NCI-H774 (cell line): ENCODE measurements at places on chromosomes 12 and 14.

GRCh38 chr12:57868851-57869268 is 22.3 kb upstream of the CTDSP2 start:
- no peak for DNase-seq

- no peak for DNase-seq
Observed at GRCh38 chr14:102275866-102276265, 29.1 kb downstream of the MOK start.

GRCh38 chr12:104049278-104049902 is 597 bp downstream of the GLT8D2 start:
- no peak for DNase-seq

- no peak for DNase-seq
Observed at GRCh38 chr12:71958457-71958856, 19.8 kb downstream of the TPH2 start.

DNA sequence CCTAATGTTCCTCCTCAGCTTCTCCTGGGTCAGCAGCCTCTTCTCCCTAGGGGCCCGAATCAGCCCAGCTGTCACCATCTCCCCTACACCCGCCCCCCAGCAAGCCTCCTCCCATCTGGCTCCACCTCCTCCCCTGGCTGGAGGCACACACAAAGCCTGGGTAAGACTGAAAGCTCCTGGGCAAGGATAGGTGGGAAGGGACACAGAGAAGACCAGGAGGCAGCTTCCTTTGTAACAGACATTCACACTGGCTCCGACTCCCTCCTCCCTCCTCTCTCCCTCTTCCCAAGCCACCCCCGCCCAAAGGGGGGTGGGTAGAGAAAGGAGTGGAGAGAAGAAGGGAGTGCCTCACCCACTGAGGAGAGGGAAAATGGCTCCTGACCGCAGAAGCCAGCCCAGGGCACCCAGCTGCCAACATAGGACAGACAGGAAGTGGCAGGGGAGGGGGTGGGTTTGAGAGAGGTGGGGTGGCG is 4.0 kb downstream of the CHD4 start:
- DNase-seq = no peak

- no peak for DNase-seq
Observed at GRCh38 chr12:3277306-3277943, 200.2 kb downstream of the TSPAN9 start.

GRCh38 chr12:109069307-109070271 is 17.2 kb downstream of the USP30 start:
- DNase-seq = no peak

- no peak for DNase-seq
Observed at GRCh38 chr14:51661504-51661903, 9.8 kb downstream of the FRMD6 start.

DNA sequence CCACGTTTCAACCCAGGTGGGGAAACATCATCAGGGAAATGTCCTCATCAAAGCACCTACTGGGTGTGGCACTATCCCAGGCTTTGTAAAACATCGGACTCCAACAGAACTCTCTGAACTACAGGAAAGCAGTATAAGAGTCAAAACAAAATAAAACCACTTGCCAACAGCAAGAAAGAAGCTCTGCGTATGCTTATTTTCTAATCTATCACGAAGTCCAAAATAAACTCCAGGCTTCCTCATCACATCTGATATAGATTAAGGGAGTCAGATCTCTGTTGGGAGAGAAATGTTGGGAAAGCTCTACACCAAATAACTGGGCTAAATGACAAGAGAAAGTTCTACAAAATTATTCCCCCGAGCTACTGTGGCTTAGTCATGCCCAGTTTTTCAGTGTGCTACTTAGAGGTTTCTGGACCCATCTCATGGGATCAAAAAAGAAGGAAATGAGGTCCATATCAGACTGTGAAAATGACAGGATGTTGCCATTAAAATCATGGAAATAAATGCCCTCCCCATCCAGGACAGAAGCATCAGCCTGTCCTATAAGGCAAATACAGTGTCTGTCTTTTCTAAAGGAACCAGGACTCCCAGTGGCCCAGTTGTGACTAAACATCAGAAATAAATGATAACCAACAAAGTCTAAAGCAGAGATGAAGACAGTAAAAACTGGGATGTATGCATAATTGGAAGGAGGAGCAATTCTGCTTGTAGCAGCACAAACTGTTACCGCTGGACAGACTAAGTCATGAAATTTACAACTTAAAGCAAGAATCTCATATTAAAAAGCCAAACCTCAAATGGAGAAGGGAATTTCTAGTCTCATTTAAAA is 149.5 kb downstream of the STXBP6 start:
- no peak for DNase-seq

- DNase-seq = no peak
Observed at GRCh38 chr12:43038991-43039390, 449.4 kb upstream of the PRICKLE1 start.

GRCh38 chr12:51920046-51920445 is 12.7 kb downstream of the ACVRL1 start:
- DNase-seq = no peak

DNA sequence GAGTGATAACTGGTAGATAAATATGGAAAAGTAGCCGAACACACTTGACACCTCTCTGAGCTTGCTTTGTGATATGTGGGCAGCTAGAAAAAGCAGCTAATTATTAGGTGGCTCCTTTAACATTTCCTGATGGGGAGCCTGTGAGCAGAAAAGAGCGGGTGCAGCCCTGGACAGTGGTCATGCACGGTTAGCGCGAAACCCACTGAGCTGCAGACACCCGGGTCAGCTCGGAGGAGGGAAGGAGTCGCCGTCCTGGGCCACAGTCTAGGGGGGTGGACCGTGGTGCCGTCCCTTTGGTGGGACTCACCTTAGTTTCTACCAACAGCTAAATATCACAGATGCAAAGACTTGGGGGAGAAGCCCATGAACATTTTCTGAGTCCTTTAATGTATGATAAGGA is 6.6 kb downstream of the COA8 start:
- DNase-seq = no peak

DNA sequence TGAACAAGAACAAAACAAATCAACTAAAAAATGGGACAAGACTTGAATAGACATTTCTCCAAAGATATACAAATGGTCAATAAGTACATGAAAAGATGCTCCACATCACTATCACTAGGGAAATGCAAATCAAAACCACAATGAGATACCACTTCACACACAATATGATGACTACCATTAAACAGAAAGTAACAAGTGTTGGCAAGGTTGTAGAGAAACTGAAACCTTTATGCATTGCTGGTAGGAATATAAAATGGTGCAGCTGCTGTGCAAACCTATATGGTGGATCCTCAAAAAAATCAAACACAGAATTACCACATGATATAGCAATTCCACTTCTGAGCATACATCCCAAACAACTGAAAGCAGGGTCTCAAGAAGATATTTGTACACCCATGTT is 5.2 kb downstream of the SMAGP start:
- DNase-seq = no peak

DNA sequence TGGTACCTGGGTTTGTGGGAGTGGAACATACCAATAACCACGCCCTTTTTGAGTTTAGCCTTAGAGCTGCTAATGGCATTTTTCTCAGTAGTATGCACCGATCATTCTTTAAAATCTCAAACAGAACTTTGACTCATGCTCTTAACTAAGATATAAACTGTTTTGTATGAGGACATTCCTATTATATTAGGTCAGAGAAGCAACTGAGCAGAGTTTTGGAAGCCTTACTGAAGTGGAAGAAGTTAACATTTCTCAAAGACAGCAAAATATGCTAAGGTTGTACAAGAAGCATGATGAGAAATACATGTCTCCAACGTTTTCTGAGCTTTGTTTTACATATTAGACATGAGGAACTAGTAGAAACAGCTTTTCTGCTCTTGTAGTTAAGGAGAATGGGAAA is 819.2 kb downstream of the FSCB start:
- DNase-seq = no peak

- DNase-seq = peak; percentile 53
Observed at GRCh38 chr12:66453120-66453519, 150.8 kb downstream of the HELB start.

GRCh38 chr12:112191201-112191600 is 65.8 kb downstream of the TRAFD1 start:
- DNase-seq = no peak

DNA sequence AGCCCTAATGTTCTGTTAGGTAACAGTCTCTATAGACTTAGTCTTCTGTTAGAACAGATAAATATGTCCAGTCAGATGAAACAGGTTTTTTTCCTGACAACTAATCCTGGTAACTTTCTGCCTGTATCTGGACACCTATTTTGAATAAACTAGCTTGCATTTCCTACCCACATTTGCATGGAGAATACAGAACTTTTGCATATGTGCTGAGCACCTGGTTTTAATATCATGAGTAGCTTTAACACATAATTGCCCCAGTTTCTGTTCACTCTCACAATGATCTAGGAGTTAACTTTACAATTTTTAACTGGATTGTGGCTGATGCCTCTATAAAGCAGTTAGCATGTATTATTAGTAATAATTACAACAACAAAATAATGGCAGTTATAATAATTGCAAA is 111.7 kb downstream of the KTN1 start:
- DNase-seq = no peak

DNA sequence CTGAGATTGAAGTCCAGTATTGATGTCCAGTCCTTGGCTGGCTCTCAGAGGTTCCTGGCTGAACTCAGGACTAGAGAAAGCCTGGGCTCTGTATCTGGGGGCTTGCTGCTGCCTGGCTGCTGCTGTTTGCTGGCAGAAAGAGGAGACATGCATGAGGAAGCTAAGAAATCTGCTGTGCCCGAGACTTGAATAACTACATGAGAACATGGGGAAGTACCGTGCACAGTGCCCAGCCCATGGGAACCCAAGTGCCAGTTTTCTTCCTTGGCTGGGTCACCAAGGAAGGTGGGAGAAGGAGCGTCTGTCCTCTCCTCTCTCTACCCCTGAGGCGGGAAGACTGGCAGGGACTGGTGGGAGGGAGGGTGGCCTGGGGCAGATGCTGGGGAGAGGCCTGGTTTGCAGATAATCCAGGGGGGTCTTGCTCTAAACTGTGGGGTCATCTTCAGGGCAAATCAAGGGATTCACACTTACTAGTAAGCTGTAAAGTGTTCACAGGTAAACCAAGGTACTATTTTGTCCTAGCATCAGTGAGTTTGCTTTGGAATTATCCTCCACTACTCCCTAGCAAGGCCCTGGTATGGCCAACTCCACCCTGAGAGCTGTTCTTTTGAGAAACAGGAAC is 13.8 kb upstream of the ZFP36L1 start:
- no peak for DNase-seq

GRCh38 chr12:64560396-64561301 is 49.6 kb upstream of the RASSF3 start:
- no peak for DNase-seq

DNA sequence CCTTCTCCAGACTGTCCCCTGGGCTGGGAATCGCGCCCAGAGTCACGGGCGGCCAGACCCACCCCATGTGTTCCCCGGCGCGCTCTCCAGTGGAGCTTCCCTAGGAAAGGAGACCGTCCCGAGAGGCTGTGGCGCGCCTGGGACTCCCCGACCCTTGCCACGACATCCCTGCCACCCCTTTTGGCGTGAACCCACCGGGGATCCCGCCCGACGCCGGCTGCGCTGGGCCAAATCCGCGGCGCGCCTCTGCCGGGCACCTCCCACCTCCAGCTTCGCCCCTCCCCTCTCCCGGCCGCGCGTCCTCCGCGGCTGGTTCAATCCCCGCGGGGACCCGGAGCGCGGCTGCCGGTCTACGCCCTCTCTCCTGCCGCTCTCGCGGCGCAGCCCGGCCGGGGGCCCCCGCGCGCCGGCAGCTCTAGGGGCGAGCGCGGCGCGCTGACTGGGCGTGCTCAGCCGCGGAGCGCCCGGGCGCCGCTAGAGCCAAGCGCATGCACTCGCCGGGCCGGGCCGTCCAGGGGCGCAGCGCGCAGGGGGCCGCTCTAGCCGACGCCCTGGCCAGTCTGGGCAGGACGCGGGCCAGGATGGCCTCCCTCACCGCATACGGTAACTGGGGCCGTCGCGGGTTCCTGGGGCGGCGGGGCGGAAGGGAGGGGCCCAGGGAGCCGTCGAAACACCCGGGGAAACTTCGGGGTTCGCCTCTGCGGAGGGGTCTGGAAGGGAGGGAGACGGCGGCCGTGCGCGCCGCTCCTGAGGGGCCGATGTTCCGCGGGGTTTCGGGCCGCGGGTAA is 77.4 kb upstream of the ANO4 start:
- no peak for DNase-seq

- no peak for DNase-seq
Observed at GRCh38 chr12:50024805-50025186, 498 bp downstream of the RACGAP1 start.

DNA sequence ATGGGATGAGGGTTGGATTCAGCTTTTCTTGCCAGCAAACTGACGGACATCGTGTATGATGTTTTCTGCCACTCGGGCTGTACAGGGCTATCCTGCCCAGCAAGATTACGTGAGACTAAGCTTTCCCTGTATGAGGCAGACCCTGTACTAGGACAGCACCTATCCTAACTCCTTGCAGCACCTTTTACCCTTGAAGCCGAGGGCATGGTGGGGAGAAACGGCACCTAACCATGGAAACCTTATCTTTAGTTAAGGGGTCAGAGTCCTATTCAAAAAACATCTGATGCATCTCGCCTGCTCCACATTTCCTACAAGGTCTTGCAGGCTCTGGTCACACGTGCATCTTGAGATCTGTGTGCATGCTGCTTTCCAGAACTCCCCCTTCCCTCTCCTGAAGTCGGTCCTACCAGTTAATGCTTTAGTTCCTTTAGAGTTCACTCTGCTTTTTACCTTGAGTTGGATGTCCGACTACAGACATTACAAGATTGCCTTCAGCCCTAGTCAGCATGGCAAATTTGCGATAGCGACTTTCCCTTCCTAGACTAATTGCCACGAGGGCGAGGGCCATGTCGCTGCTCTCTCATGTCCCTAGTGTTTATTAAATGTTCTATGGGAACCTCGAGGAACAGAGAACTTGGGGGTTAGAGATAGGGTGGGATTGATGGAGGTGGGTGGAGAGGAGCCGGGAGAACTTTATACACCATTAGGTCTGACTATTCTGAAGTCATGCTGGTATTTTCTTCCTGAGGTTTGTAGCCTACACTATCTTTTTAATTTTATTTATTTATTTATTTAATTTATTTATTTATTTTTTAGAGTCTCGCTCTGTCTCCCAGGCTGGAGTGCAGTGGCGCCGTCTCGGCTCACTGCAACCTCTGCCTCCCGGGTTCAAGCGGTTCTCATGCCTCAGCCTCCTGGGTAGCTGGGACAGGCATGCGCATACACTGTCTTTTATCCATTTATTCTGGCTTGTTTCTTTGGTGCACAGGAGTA is 6.6 kb downstream of the RAN start:
- DNase-seq = no peak

DNA sequence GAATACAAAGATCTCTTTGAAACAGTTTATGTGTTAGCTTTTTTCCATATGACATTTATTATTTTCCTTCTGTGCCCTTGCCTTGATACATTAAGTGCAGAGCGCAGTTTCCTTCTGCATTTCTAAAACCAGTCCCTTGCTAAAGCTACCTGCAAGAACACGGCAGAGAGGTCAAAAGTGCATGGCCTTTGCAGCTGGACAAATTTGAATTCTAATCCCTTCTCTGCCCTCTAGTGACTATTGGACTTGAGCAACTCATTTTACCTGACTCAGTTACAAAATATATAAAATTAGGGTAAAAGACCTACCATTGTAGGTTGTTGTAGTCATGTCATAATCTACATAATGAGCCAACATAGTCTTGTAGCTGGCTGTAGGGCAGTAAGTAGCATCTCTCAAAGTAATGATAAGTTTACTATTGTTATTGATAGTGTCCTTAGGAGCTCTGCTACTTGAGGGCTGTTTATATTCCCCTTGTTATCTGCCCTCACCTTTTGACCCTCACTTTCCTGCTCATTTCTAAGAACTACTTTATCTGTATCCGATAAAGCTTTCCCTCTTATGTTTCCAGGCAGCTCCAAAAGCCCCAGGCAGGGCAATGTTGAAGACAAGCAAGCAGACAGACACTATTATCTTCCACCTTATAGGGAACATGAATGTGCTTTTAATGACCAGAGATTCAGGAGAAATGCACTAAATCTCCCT is 120.0 kb upstream of the PDZRN4 start:
- DNase-seq = no peak
